ENCODE measurements at places on chromosomes 12 and 14. TPM values are rescaled to one million over a fixed set of nuclear protein-coding genes. Genes with fewer than 3 reads are reported as not detected.

- no peak for DNase-seq
These were observed 26.2 kb upstream of the GNG2 start for GRCh38 chr14:51834240-51834639.

DNA sequence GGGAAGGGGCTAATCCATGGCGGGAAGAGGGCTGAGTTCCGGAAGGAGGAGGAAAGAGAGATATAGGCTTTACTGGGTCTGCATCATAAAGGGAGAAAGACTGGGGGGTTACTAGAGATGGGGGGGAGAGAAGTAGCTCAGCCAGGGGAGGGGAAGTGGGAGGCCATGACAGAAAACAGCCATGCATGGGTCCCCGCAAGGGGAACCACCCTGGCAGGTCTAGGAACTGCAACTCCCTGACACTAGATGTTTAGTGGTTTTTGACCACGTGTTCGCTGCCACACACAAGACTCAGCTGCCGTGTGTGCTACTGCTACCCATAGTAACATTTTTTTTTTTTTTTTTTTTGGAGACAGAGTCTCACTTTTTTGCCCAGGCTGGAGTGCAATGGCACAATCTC, 145.0 kb downstream of the RIMBP2 start:
- no peak for DNase-seq

GRCh38 chr12:131389054-131390013, 321.6 kb upstream of the SFSWAP start:
- no peak for DNase-seq

DNA sequence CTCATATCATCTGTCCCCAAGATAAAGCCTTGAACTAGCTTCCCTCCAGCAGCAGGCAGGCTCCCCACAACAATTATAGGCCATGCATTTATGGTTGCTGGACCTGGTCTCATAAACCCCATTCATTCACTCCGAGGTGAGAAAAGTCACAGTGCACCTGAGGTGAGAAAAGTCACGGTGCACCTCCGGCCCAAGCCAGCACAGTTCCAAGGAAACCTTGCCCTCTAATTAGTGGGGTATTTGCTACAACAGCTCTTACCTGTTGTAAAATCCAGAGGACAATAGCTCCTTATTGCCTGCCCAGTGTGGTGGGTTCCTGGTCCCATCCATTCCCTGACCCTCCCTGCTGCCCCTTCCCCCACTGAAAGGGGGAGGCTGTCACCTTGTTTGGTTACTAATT, 65.6 kb downstream of the FBXL14 start:
- DNase-seq = peak; percentile 33

- DNase-seq = no peak
These were observed 113.0 kb downstream of the AACS start for GRCh38 chr12:125178222-125178621.

DNA sequence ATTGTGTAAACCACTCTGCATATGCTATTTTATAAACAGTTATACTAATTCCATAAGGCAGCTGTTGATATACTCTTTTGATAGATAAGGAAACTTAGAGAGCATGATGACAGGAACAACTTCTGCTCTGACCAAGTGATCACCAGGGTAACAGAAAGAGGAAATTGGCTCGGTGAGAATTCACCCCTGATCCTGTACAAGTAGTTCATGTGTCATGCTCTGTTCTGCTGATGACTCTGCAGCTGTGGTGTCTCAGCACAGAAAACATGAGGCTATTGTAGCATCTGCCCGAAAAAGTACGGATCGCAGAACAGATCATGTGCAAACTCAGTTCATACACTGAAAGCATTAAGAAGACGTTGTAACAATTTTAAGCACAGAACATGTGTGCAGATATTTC, 345.0 kb downstream of the LRIG3 start:
- peak; percentile 73 for DNase-seq

DNA sequence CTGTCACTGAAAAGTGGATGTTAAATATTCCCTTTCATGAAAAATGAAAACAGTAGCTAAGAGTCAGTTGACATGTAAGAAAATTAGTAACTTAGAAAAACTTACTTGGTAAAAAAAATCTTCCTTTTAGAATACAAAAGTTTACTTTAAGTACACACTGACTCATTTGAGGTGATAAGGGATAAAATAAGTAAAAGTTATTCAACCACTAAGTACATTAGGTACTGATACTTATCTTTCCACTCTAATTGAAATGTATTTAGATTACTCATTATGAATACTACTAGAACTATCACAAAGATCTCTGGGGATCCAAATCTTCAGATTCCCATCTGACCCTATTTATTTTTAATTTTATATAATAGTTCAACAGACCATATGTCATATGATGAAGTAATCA, 12.2 kb downstream of the SYCP3 start:
- DNase-seq = no peak

CSRNP2 gene
- total RNA-seq = 20.5 TPM

DNA sequence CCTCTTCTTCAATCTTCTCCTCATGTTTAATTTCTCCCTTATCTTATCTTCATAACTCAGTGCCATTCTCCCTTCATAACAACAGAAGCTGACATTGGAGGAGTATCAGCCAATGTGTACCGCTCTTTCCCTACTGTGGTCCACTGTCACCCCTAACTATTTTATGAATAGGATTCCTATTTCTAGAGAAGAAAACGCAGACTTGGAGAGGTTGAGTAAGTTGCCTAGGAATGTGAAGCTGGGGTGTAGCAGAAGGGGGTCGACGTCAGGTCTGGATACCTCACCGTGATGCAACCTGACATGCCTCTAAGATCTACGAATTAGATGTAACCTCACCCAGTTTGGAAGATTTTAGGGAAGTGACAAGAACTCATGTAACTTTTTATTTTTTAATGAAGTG, 17.1 kb downstream of the LMO3 start:
- DNase-seq = peak; percentile 55

DNA sequence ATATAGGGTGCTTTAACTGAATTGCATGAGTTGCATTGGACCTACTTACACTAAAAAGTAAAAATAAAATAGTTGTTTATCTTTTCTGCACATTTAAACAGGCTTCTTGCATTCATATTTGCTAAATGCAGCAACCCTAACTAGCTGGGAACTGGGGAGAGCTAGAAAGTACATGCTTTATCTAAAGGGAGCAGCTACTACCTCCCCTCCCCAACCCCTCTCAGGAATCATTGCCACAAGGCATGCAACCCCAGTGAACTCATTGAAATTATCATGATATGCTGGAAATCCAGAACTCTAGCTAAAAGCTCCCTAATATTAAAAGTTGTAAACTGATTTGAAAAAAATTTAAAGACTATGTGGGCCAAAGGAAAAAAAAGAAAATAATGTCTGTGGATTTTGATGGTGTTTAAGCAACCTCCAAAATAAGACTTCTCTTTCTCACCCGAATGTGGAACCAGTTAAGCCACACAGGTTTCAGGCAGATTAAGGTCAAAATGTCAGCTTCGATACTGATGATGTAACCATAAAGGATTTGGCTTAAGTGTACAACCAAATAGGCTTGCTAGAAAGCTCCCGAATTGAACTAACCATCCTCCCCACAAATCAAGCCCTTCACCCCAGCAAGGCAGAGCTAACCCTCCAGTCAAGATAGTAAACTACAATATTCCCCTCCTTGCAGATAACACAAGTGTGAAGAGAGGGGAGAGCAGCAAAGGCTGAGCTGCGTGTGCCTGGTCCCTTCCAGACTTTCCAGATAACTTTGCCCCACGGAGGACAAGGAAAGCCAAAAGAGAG, 13.8 kb upstream of the POC1B start:
- DNase-seq = no peak

ART4 gene
- total RNA-seq = 1.8 TPM

GRCh38 chr12:111975161-111975931, 37.6 kb downstream of the TMEM116 start:
- DNase-seq = no peak

RPGRIP1 gene
- total RNA-seq = 0.27 TPM

GRCh38 chr14:29926701-29927375, 809 bp downstream of the PRKD1 start:
- peak; percentile 80 for DNase-seq

- no peak for DNase-seq
These were observed 186.9 kb upstream of the BTG1 start for GRCh38 chr12:92332552-92332951.

DNA sequence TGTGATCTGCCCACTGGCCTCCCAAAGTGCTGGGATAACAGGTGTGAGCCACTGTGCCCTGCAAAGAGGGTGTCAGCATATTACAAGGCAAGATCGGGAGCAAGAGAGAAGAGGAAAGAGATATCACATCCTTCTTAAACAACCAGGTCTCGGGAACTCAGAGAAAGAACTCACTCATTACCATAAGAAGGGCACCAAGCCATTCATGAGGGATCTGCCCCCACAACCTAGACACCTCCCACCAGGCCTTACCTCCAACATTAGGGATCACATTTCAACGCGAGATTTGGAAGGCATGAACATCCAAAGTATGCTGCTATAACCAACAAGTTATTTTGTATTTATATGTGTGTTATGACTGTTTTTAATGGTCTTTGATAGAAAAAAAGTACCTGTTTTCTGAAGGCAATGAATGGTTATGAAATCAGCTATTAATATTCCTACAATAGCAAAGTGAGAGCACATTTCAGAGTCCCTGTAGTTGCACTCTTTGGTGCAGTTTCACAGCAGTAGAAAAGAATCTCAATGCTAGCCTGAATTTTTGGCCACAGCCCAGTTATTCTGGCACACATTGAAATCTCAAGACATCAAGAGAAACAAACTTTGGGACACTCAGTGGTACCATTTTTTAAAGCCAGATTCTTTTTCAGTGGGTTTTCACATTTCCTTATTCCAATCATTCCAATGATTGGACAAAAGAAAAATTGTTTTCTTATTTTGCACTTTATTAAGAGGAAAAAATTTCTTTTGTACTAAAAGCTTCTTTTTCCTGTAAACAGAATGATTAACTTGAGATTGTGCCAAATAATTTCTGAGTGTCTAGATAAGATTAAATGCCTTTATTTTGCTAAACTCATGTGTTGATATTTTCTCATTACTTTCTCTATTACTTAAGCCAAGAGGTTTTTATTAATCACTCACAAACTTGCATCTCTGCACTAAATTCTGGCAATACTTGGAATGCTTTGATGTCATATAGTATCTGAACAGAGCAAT, 582.6 kb upstream of the ATP2B1 start:
- no peak for DNase-seq

GRCh38 chr12:123526542-123527080, 6.9 kb downstream of the RILPL1 start:
- DNase-seq = no peak

DNA sequence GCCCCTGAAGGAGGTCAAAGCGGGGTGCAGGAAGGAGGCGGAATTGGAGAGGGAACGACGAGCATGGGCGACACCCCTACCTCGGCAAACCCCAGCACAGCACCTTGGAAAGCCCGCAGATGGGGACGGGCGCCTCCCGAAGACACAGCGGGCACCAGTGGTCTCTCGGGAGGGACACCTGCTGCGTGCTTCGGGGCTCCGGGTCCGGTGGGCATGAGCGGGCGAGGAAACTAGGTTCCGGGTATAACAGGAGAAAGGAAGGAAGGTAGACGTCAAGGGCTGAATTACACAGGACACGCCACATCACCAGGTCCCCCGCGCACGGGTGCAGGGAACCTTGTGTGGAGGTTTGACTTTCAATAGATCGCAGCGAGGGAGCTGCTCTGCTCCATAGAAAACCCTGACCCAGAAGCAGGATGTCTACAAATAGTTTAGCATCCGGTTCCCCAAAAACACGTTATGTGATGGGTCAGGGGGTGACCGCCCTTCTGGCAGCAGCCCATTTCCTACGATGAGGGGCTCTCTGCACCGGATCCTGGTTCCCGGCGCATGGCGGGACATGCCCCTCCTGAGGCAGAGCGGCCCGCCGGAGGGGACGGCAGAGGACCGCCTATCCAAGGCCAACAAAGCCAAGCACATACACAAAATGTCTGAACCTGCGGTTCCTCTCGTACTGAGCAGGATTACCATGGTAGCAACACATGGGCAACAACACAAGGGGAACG, 196.9 kb downstream of the ALG10 start:
- DNase-seq = no peak

PROX2 gene
- not detected for total RNA-seq

NGB gene
- 9.5 TPM for total RNA-seq

IL23A gene
- total RNA-seq = not detected

GRCh38 chr14:23286902-23287479, 1.1 kb upstream of the HOMEZ start:
- no peak for DNase-seq

DNA sequence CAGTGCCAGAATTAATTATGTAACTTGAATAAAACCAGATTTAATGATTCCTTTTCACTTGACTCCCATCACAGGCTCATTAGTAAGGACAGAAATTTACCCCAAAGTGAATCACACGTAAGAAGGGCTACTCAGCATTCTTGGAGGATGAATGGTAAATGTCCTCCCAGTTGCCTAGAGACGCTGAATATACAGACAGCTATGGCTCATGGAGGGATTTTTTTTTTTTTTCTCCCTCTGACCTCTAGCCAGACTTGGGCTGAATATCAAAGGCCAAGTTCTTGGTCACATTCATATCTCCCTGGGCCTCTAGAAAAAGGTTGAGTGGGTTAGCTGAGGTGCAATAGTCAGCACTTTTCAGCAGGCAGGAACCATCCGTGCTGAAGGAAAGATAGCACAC, 77.5 kb downstream of the PHLDA1 start:
- DNase-seq = no peak

DNA sequence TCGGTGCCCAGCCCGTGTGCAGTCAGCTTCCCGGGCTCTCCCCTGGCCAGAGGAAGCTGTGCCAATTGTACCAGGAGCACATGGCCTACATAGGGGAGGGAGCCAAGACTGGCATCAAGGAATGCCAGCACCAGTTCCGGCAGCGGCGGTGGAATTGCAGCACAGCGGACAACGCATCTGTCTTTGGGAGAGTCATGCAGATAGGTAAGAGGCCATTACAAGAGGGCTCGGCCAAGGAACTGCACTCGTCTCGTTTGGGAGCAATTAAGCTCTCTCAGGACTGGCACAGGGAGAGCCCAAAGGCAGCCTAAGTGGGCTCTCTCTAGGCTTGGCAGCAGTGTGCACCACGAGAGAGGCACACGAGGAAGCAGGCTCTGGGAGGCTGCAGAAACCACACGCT, 3.7 kb downstream of the WNT5B start:
- no peak for DNase-seq

DNA sequence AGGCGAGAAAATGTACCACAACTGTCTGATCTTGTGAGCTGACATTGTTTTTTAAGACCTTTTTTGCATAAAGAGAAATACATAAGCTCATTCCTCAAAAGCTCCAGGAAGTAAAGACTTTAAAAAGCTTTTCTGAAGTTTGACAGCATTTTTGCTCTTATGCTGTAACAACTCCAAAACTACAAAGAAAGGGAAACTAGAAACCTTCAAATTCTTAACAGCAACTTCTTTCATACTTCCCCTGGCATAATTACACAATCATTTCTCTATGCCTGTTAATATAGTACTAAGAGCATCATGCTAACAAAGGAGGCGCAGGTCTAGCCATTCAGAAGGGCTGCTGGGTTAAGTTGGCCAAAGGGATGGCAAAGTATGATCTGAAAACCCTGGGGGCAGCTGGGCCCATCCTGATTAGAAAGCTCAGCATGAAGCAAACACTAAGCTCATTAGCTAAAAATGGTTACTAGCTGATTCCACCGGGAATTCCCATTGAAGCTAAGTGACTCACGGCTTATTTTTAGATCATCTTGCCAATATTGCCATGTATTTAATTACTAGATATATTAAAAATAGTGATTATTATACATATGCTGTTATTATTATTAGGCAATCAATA, 26.1 kb upstream of the ANP32D start:
- DNase-seq = no peak

Data from sigmoid colon (tissue), 7 donors.